Activated CD4-positive, alpha-beta T cell treated with anti-CD3 and anti-CD28 coated beads, Interleukin-2, amount 50 U/mL, for 48 hours (primary cell): ENCODE measurements at places on chromosomes 5 and 9.
A peak's percentile ranks its signal among the peaks of the same experiment; 100 is the strongest.

GRCh38 chr5:154501566-154501965 lies 23.5 kb upstream of the HAND1 start:
- DNase-seq, result no peak

- no peak for DNase-seq
Observed at GRCh38 chr9:27487128-27487640, 36.9 kb upstream of the IFNK start.

- DNase-seq, result no peak
Observed at GRCh38 chr5:105782501-105782900, 1888.2 kb downstream of the EFNA5 start.

DNA sequence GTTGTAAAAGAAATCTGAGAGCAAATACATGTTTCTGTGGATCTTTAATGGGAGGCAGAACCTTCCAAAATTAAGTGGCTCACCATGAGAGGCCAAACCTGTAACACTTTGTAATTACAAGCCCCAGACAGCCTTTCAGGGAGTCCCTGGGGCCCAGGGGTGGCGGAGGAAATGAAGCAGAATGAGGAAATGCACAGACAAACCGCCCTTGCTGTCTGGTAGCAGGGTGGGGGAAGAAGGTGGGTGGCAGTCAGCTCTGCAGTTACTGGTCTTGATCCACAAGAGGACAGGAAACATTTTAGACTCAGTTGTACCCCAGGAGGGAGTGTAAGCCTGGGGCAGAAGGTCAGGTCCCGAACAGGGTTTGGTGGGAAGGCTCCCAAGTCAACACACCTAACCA lies 6.5 kb downstream of the ARL14EPL start:
- DNase-seq, result no peak

DNA sequence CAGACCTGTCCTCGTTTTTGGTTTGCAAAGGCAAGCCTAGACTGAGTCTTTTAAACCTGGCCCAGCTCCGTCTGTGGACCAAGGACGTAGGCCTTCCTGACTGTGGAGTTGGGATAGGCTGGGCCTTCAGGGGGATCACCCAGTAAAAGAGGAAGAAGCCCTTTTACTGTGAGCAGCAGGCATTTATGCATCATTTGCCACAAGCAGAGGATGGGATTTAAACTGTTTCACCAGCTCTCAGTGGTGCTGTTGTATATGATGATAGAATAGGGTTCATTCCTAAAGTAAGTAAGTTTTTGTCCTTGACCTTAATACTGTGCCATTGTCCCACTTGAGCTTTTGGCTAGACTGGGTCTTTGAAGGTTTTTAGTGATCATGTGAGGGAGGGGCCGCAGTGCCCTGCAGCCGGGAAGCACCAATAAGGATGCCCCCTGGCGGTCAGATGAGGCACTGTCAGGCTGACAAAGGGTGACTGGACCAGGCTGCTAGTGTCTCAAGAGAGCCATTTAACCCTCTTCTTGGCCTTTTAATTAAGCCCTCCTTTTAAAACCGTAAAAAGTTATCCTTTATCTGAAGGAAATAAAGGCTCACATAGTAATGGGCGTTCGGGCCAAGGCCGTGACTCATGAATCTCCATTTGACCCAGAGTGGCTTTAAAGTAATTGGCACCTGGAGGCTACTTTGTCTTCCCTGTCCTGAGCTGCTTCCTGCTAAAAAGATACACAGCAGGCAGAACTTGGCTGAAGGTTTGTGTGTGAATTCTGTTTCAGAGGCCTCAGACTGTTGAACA lies 74.0 kb downstream of the UBAP1 start:
- peak; percentile 64 for DNase-seq

GRCh38 chr5:60843936-60844905 lies at the start of gene ELOVL7:
Gene ELOVL7, minus strand, starts transcription at chr5:60844269. Its CDS starts 56,872 bp downstream, at chr5:60787397.
- DNase-seq, result peak; percentile 63

GRCh38 chr5:178085316-178085715 lies 28.0 kb upstream of the N4BP3 start:
- DNase-seq, result no peak

DNA sequence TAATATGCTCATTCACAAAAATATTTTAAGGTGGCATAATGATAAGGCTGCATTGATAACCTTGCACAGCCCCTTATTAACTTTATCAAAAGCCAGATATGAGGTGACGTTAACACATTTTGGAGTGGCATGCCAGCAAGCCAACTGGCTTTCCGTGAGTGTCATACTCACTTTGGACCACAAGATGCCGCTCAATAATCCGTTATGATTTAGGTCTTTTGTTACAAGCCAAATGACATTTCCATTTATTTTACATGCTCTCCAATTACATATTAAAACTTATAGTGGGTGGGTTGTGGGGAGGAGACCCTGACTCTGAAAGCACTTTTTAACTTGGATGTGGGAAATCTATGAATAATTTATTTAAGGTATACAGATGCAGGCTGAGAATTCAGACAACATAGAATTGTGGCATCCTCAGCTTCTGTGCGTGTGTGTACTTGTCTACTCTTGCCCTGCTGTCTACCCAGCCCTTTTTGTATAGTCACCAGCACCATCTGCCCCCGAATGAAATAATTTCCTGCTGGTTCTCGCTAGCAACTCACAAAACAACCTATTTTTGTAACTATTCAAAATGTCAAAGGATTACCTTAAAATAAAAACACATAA lies 305.1 kb downstream of the PSAT1 start:
- peak; percentile 7 for DNase-seq

- no peak for DNase-seq
Observed at GRCh38 chr9:19140259-19140658, 13.0 kb upstream of the PLIN2 start.

GRCh38 chr5:34892414-34892813 lies 22.9 kb downstream of the RAD1 start:
- no peak for DNase-seq

GRCh38 chr5:100472091-100472490 lies 63.1 kb upstream of the FAM174A start:
- no peak for DNase-seq

GRCh38 chr9:11457825-11458790 lies 845.3 kb upstream of the PTPRD start:
- no peak for DNase-seq

DNA sequence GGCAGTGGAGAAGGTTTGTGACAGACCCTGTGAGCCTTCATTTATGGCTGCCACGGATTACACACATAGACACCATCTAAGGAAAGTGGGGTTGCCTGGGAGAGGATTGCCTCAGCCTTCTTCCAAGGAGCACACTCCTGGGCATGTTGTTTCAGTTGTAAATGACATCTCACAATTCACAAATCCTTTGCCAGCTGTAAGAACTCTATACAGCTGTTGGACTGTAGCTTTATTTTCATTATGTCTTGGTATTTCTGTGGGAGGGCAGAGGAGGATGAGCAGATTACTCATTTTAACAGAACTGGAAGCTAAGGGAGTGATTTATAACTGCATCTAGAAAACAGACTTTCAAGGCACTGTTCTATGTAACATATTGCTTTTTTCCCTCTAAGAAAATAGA lies 25.6 kb downstream of the MELK start:
- DNase-seq, result no peak

GRCh38 chr9:114677418-114677817 lies 4.6 kb downstream of the TEX48 start:
- no peak for DNase-seq

DNA sequence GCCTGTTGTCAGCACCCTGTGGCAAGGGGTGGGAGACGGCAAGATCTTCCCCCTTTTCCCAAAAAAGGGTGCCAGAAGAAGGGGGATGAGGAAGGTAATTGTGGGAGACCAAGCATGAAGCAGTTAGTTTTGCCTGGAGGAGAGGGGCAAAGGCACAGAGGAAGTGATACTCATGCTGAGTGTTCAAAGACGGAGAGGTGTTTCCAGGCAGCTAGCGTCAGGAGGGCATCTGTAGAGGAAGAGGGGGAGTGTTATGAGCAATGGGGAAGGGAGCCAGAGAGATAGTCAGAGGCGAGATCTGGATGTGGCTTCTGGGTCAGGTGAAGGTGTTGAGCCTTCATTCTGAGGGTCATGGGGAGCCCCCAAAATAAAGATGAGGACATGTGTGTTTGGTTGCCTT lies 26.9 kb upstream of the ADAM19 start:
- DNase-seq, result peak; percentile 67

DNA sequence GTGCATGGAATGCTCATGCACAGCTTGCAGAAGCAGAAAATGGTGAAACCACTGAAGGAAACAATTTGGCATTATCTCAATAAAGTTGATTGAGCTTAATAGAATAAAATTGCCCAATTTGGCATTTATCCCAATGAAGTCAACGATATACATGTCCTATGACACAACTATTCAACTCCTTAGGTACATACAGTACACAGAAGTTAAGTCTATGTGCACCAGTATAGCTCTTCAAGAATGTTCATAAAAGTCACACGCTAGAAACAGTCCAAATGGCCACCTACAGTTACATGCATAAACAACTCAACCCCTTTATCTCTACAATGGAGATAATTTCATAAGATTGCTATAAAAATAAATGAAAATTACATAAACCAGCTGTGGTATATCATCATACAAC lies 184.5 kb downstream of the DENND1A start:
- DNase-seq, result no peak

GRCh38 chr5:177529247-177530203 lies 12.8 kb upstream of the DDX41 start:
- no peak for DNase-seq

GRCh38 chr5:154761046-154761736 lies 6.0 kb downstream of the LARP1 start:
- DNase-seq, result peak; percentile 27

DNA sequence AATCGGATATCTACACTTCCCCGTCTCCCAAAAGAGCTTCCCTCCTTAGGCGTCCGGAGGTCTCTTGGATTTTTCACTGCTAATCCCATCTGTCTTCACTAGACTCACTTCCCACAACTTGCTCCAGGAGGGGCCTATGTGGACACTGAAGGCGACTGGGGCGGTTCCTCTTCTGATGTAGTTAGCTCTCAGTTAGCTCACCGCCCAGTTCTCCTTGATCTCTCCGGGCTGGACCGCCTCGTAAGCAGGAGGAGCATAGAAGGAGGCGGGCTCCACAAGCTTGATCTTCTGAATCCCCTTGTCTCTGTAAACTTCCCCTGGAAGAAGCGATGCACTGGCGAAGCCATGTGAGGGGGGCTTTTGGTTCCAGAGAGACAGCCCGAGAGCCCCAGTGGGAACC lies 112.0 kb upstream of the SELENOP start:
- no peak for DNase-seq

DNA sequence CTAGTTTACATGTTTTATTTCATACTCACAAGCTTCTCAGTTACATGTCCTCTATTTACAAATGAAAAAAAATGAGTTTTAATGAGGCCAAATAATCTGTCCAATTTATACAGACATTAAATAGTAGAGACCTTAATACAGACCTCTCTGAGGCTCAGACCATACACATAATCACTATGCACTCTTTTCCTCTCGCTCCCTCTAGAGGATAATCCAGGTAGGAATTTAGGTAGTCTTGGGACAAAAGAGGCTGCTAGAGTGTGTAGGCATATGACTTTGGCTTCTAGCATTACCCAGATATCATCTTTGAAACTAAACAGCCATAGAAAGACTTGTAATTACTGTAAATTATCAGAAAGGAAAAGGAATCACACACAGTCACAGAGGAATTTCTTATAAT lies 444.7 kb downstream of the HINT1 start:
- no peak for DNase-seq

GRCh38 chr5:150469718-150470469 lies 20.4 kb upstream of the RPS14 start:
- no peak for DNase-seq

- no peak for DNase-seq
Observed at GRCh38 chr5:126917918-126918614, 112.3 kb downstream of the MARCHF3 start.

DNA sequence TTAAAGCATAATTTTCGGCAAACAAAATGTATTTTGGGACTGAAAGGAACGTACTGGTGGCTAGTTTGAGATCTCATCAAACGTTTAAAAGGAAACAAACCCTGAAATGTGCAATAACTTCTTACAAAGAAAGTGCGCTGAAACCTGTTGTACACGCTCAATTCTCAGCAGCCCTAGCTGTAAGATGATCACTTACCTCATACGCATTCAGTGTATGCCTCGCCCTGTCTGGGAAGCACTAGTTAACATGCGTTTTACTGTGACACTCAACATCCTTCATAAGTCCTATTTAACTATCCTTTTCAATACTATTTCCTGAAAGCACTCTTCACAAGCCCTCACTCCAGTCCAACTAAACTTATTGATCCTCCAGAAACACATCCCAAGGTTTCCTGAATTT lies 485.0 kb upstream of the EDIL3 start:
- DNase-seq, result no peak

DNA sequence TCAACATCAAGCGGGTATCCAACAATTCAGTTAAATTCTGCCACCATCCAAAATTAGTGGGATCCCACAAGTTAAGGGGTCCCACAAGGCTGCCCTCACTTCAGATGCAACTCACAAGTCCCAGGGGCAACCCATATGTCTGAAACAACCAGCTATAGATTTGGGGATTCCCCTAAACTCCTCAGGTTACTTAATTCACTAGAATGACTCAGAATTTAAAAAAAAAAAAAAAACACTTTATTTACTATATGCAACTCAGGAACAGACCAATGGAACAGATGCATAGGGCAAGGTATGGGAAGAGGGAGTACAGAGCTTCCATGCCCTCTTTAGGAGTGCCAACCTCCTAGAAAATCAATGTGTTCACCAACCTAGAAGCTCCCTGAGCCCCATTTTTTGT lies 15.1 kb downstream of the AUH start:
- DNase-seq, result no peak

- DNase-seq, result no peak
Observed at GRCh38 chr5:111667128-111667736, 89.8 kb downstream of the NREP start.

DNA sequence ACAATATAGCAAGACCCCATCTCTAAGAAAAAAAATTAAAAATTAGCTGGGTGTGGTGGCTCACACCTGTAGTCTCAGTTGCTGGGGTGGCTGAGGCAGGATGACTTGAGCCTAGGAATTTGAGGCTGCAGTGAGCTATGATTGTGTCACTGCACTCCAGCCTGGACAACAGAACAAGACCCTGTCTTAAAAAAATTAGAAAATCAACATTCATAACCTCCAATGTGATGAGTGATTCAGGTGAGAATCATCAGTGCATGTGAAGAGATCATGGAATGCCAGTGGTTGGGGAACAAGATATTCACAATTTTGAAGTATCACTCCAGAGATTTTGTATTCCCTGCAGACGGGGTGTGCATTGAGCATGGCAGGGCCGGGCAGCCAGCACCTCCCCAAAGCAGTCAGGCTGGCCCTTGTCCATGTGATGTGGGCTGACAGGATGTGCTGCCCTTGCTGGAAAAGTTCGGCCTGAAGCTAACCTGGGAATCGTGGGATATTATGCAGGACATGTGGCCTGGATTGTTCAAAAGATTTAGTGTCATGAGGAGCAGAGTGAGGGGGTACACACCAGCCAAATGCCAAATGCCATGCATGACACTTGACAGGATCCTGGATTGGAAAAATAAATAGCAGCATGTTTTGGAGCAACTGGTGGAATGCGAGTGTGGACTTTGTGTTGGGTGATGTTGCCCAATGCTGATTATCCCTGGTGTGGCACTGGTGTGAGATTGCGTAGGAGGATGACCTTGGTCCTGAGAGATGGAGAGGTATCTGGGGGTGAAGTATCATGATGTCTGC lies 189.0 kb downstream of the RGS3 start:
- DNase-seq, result no peak

GRCh38 chr5:74235552-74235951 lies 405.0 kb downstream of the ENC1 start:
- no peak for DNase-seq

- no peak for DNase-seq
Observed at GRCh38 chr5:68272289-68272688, 56.7 kb downstream of the PIK3R1 start.

GRCh38 chr5:31757806-31758205 lies 118.9 kb downstream of the PDZD2 start:
- no peak for DNase-seq

- no peak for DNase-seq
Observed at GRCh38 chr9:81607593-81608288, 81.6 kb downstream of the TLE1 start.
